Adipocyte (in vitro differentiated cells): ENCODE measurements at places on chromosomes 7 and 10.

DNA sequence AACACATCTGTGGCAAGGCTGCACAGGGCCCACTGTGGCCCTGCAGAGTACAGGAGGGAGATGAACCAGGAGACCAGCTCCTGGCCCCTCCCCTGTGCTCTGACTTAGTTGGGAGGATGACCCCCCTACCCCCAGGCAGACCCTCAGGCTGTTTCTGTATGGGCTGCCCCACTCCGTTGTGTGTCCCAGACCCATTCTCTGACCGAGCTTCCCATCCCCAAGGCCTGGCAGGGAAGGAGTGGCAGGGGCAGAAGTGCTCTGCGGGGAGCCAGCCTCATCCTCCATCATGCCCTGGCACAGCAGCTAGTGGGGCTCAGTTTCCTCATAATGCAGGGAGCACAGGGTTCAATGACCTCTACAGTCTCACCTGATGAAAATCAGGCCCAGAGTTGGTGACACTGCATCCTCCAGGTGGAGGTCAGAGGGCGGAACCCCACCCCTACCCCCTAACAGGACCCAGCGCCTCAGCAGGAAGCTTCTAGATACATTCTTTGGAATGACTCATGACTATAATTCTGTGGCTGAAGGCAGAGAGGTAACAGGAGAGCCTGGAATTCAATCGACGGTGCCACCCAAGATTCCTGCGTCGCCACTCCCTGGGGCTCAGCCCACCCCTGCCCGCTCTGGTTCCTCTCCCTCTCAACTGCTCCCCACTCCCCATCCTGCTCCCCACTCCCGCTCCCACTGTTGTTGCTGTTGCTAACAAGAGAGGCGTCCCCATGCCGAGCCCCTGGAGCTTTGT lies 18.2 kb downstream of the PODXL start:
- peak; percentile 37 for DNase-seq

DNA sequence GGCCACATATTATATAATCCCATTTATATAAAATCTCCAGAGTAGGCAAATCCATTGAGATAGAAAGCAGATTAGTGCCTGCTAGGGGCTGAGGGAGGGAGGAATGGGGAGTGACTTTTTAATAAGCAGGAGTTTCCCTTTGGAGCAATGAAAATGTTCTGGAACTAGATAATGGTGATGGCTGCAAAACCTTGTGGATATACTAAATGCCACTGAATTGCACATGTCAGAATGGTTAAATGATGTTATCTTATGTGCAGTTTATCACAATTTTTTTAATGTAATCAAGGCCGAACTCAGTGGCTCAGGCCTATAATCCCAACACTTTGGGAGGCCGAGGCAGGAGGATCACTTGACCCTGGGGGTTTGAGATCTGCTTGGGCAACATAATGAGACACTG lies 145.5 kb upstream of the AUTS2 start:
- no peak for DNase-seq

DNA sequence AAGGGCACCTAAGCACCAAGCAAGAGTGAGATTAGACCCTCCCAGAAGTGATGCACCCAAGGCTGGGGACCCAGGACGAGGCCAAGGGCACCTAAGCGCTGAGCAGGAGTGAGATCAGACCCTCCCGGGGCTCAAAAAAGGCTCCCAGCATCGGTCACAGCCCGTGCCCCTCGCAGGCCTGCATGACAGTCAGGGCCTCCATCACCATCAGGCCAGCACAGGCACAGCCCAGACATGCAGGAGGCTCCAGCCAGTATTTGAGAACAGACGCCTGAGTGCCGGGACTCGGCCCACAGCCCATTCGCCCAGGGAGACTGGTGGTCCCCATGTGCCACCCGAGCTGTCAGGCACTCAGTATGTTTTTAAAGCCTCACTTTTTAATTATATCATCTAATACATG lies 595.9 kb downstream of the PTPRN2 start:
- no peak for DNase-seq

GRCh38 chr7:4073052-4073451 lies 609.0 kb upstream of the FOXK1 start:
- DNase-seq: no peak

GRCh38 chr7:30521532-30521931 lies 16.9 kb upstream of the GGCT start:
- DNase-seq: peak; percentile 4

GRCh38 chr10:115947104-115947503 lies 325.9 kb downstream of the GFRA1 start:
- peak; percentile 38 for DNase-seq

GRCh38 chr7:27930910-27931476 lies 191.0 kb downstream of the TAX1BP1 start:
- DNase-seq: no peak

DNA sequence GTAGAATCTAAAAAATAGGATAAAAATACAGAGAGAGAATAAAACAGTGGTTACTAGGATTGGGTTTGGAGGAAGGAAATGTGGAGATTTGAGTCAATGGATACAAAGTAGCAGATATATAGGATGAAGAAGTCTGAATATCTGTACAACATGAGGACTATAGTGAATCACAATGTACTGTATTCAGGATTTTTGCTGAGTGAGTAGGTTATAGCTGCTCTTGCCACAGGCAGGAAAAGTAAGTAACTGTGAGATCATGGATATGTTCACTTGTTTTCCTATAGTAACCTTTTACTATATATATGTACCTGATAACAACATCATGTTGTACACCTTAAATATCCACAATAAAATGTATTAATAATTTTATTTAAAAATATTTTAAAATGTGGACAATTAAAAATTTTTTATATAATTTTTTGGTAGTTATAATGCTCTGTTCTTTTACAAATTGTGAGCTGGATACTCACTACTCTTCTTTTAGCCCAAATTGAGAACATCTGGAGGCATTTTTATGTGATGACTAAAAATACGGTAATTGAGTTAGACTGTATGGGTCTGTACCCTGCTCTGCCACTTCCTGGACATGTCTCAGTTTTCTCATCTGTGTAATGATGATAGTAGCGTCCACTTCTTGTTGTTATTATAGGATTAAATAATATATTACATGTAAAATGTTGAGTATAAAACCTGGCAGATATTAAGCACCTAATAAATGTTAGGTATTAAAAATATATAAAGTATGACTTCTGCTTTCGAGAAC lies 439.1 kb downstream of the AUTS2 start:
- peak; percentile 86 for DNase-seq

DNA sequence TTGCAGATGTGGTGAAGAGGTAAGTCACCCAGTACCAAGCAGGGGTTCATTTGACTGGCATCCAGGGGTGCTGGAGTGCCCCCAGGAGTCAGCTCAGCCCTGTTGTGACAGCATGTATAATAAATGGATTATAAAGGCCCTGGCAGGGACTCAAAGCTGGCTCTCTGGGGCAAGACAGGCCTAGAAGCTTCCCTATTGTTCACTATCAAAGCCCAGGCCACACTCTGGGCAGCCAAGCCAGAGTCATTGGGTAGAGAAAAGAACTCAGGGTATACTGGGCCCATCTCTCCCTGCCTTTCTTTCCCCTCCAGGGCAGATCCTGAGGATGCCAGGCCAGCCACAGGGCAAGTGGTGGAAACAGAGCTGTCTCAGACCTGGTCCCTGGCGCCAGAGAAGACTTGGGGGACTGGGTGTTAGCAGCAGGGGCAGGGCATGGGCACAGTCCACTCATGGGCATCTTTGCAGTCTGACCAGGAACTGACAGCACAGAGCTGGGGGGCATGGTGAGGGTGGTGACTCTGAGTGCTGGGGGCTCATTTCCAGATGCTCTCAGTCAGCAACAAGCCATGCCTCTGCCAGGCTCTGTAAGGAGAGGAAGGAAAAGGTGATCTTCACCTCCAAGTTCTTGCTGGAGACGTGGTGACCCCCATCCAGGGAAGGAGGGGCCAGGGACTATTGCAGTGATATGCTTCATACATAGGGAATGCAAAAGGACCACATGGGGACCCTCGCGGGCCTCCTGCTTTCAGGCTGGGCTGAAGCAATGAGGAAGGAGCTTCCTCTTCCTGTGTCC lies 11.7 kb downstream of the RBP3 start:
- DNase-seq: no peak

GRCh38 chr7:29839302-29839701 lies 33.0 kb downstream of the WIPF3 start:
- DNase-seq: peak; percentile 43

GRCh38 chr10:26543567-26544306 lies 105.6 kb downstream of the APBB1IP start:
- no peak for DNase-seq

- DNase-seq: no peak
Measured at GRCh38 chr7:96303105-96303685, 18.7 kb downstream of the SLC25A13 start.

DNA sequence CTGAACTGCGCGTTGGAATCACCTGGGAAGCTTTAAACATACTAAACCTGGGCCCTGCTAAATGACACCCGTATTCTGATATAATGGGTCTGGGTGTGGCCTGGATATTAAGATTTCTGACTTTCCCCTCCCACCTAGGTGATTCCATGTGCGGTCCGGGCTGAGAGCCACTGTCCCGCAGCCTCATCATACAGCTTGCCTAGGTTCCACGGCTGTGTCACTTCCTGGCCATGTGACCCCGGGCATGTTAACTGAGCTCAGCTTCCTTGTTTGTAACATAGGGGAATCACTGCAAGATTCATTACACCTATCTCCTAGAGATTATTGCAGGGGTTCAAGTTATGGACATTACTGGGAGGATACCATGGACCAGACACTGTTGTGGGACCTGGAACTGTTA lies 472.7 kb upstream of the GALNT17 start:
- no peak for DNase-seq

DNA sequence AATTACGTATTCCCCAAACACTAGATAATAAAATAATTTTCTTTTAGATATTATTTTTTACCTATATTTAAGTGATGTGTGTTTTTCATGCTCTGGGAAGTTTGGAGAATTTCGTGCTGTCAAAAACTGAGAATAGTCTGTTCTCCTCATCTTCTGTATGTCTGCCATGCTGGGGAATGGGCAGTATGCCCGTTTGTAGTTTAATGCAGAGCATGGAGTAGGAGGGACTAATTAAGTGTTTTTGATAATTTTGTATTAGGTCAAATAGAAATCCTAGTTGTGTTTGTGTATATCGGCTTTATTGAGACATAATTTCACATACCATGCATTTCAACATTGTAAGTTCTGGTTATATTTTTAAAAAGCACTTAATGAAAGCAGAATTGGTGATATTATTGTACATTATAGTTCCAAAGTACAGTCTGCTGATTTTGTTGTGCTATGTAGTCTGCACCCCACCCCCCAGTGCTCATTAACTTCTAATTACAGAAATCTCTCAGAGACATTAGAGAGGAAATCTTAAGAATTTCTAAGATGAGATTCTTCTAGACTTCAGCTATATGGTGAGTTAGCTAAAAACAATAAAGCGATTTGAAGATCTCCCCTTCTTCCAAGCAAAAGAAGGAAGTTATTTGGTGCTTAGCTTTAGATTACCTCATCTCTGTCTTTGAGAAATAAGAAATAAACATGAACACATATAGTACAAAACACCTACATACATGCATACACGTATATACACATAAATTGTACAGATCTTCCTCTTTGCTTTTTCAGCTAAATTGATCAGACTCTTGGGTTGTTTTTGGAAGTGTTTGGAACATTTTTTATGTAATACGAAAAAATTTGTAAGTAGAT lies 22.2 kb downstream of the ZRANB1 start:
- no peak for DNase-seq

GRCh38 chr10:6729071-6729774 lies 149.1 kb upstream of the PRKCQ start:
- DNase-seq: peak; percentile 57

DNA sequence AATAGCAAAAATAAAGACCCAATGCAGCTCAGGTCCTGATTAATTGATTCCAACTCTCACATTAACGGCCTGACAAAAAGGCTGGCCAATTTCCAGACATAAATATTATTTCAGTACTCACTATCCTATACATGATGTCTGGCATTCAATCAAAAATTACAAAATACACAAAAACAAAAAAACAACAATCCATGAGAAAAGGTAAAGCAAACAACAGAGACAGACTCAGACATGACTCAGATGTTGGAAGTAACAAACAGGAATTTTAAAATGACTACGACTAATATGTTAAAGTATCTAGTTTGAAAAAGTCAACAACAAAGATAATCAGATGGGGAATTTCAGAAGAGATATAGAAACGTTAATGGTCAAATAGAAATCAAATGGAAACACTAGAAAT lies 152.8 kb downstream of the AMPH start:
- peak; percentile 10 for DNase-seq

GRCh38 chr10:28241741-28242399 lies 61.0 kb downstream of the MPP7 start:
- DNase-seq: peak; percentile 89

DNA sequence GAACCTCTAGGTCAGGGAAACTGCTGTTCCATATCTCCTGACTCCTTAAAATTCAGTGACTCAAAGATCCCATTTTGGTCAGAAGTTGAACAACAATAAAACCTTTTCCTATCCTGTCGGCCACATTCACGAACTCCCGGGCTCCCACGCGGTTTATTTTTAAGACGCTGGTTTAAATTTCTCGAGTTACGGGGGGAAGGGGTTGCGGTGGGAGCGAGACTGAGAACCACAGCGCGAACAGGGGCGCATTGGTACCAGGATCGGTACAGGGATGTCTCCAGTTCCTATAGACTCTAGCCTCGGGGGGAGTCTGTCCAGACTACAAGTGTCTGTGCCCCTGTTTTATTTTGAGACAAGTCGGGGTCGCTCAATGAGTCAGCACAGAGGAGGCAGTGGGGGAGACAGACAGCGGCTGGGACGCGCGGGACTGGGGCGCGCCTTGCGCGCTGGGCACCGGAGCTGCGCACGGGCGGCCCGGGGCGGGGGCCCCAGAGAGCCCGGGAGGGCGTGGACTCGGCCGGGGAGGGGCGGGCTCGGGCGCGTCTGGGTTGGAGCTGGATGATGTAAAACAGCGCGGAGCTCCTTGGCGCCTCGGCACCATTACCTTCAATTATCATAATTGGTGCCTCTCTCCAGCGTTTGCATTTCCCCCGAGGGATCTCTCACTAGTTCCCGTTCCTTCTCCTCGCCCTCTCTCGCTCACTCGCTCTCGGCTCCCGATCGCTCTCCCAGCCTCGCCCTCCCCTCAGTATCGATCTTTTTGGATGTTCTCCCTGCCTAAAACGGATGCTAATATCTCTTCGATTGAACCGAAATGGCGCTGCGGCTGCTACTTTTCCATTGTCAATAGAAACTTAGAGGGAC lies 8.7 kb upstream of the BAMBI start:
- peak; percentile 84 for DNase-seq
